ENCODE measurements at places on chromosomes 12 and 14.

DNA sequence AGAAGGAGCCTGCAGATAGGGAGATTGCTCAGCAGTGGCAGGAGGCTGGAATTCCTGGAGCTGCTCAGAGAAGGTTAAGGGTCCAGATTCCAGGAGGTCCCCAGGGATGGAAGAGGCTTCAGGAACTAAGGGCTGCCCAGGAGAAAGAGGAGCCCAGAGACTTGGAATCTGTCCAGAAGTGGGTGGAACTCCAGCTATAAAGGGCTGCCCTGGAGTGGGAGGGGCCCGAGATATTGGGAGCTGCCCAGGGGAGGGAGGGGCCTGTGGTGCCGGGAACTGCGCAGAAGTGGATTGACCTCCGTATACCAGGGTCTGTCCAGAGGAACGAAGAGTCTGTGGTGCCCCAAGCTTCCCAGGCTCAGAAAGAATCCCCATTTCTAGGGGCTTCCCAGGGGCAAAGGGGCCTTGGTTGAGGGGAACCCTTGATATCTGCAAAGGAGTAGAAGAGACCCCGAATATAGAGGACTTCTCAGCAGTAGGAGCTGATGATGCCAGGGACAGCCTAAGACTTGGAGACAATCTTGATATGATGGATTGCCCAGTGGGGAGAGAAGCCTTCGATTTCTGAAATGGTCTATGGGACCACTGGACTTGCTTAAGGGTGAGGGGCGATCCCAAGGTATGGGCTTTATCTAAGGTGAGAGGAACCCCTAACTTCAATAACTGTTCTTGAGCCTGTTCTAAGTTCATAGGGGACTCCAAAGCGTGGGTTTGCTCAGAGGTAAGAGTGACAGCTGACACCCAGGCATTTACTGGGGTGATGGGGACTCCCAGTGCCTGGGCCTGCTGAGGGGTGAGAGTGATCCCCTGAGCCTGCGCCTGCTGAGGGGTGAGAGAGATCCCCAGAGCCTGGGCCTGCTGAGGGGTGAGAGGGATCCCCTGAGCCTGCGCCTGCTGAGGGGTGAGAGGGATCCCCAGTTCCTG lies 45.0 kb downstream of the FAM186A start:
- DNase-seq = no peak

DNA sequence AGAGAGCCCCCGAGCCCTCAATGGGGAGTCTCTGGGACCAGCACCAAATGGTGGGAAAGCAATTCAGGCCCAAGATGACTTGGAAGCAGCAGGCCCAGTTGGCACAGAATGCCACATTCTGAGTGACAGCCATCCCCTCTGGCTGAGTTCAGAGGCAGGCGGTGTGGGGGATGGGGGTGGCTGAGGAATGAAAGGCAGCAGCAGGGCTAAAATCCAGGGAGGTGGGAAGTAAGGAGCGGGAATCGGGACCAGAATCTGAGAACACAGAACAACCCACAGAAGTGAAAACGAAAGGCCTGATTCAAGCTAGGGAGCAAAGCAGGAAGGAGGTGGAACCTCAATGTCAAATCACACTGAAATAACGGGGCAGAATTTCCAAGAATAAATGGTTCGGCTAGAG lies 171.2 kb downstream of the CALM1 start:
- DNase-seq = no peak

DNA sequence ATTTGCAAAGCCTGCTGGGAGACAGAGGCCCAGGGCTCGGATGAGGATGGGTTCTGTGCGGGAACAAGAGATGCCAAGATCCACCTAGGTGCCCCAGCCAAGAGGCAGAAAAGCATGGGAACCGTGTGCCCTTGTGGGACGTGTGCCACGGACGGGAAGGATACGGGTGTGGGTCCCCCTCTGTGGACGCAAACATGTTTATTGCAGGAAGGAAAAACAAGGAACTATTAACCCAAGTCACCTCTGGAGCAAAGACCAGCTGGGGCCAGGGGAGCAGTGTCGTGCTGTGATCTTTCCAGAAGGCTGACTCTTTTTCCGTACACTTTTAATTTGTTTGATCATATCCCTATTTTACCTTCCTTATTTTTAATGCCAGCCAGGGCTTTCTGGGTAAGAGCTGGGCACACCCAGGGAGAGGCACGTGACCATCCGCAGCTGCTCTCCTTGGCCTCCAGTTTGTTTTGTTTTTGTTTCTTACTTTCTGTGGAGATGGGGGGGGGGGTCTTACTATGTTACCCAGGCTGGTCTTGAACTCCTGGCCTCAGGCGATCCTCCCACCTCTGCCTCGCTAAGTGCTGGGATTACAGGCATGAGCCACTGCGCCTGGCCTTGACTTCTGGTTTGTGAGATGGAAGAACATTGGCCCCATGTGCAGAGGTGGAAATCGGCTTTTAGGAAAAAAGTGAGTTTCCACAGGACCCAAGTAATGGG lies 20.7 kb downstream of the SCARB1 start:
- no peak for DNase-seq

- DNase-seq = no peak
Measured at GRCh38 chr12:62805517-62805916, 129.4 kb downstream of the PPM1H start.

DNA sequence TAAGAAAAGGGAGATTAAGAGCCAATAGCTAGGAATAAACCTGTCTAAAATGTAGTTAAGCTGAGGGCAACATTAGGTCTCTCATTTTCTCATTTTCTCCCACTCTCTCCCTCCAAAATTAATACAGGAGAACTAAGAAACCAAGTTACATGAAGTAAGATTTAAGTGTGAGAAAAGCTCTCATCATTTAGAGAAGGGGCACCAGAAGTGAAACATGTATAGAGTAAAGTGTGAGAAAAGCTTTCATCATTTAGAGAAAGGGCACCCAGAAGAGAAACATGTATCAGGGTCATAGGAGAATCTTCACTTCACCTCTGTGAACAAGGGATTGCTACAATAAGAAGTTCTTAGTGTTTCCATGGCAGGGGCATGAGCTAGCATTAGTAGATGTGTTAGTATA lies 132.4 kb upstream of the CNTN1 start:
- DNase-seq = no peak

GRCh38 chr14:77339407-77339806 lies 18.6 kb downstream of the GSTZ1 start:
- no peak for DNase-seq

DNA sequence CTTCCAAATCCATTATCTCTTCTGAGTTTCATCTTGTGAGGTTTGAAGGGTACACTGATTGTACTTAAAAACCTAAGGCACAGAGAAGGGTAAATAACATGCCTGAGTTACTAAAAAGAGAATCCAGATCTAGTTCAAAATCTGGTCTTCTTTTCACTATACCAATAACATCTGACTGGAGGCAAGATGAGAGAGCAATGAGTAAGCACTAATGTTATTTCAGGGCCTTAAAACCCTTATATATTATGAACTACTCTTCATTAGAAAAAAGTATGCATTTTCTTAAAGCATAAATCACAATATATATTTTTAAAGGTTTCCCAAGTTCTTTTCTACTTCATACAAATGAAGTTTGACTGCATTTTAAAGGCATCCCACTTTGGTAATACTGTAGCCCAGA lies 60.2 kb downstream of the GXYLT1 start:
- no peak for DNase-seq

DNA sequence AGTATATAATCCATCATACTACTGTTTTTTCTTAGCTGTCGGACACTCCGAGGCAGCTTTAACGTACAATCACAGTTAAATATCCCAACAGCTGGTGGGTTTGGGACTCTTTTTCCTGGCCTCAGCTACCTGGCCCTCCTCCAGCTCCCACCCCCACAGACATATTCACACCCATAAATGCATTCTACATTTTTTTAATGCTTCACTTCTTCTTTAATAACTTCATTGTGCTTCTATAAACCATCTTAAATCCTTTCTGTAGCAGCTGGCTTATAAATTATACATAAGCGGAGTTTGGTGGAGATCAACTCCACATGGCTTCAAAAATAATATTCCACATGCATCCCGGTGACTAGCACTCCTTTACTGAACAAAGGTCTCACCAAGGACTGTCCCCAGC lies 33.3 kb downstream of the TDG start:
- no peak for DNase-seq

GRCh38 chr12:1606021-1606622 lies 11.7 kb upstream of the FBXL14 start:
- DNase-seq = no peak

DNA sequence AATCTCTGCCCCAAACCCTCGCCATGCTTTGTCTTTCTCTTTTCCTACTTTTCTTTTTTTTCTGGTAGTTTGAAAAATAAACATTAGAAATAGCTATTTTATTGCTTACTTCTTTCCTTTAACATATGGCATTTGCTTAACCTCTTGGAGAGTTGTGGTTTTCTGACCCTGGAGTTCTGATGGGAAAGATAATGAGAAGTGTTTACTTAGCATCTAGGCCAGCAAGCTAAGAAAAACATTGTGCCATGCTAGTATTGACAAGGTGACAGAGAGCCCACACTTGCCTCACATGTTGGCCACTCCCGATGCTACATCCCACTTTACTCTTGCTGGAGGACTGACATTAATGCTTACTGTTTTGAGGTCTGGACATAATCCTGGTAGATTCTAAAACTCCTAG lies 886.2 kb downstream of the DIO2 start:
- no peak for DNase-seq

DNA sequence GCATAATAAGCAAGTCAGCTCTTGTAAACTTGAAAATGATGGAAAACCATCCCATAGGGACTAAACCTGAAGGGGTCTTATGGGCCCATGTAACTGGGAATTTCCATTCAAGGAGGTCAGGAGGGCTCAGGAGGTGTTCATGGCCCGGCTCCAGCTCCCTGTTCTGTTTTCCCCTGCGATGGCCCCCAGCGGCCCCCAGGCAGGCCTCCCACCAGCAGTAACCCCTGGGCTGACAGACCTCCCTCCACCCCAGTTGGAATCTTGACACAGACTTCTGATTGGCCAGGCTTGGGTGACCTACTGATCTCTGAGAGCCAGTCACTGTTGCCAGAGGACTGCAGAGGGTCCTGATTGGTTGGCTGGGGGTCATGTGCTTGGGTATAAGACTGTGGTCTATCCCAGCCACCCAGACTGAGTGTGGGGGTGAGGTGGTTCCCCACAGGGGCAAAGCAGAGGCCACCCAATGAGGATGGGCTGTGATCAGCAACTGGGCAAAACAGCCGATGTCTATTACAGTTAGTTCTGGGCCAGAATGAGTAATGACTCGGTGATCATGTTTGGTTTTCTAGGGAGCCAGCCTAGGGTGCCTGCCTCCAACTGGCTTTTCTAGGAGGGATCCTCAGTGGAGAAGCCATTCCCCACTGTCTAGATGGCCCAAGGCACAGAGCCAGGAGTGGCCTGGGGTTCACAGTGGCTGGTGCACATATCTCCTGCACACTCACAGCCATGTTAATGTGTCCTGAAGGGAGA lies 27.0 kb downstream of the RHOF start:
- DNase-seq = no peak

DNA sequence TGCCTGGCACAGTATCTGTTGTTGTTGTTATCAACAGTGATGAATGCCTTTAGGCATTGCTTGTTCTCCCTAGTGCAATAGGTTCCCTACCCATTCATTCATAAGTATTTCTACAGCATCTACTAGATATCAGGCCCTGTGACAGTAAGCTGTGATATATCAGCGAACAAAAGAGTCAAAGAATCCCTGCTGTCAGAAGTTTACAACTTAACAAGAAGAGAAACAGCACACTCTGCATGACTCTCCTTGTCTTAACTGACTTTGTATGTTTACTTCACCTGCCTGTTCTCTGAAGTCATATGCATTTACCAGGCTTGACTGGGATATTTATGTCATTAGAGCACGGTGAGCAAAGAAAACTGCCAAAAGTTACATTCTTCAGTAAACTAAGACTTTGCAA lies 452.2 kb upstream of the RPL10L start:
- DNase-seq = no peak

GRCh38 chr12:123754041-123754772 lies 7.9 kb upstream of the DNAH10 start:
- no peak for DNase-seq

- no peak for DNase-seq
Measured at GRCh38 chr12:47591795-47592194, 114.0 kb downstream of the RPAP3 start.

DNA sequence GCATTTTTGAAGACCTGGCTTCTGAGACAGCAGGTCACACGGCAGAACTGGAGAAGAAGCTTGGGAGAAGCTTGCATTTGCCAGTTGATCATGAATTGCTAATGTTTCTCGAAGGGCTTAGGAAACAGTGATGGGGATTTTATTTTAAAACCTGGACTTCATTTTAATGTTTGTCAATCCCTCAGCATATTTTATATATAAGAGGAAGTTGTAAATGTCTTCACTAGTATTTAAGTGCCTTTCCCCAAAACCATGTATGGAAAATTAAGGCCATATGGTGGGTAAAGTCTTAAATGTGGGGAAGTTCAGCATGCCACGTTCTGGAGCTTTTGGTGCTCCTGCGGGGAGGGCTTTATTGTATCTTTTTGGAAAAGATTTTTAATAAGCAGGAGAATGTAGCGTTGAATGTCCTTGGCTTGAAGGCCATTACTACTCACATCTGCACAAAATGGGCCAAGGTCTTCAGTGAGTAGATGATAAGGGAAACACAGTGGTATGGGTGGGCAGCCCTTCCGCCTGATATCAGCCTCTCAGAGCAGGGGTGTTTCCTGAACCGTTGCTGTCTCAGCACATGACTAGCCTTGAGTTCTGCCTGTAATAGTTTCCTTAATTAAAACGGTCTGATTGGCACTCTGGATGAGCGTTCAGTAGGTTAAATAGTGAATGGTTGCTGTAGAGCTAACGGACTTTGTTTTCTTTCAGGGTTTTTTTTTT lies 511.4 kb downstream of the PCNX1 start:
- no peak for DNase-seq

DNA sequence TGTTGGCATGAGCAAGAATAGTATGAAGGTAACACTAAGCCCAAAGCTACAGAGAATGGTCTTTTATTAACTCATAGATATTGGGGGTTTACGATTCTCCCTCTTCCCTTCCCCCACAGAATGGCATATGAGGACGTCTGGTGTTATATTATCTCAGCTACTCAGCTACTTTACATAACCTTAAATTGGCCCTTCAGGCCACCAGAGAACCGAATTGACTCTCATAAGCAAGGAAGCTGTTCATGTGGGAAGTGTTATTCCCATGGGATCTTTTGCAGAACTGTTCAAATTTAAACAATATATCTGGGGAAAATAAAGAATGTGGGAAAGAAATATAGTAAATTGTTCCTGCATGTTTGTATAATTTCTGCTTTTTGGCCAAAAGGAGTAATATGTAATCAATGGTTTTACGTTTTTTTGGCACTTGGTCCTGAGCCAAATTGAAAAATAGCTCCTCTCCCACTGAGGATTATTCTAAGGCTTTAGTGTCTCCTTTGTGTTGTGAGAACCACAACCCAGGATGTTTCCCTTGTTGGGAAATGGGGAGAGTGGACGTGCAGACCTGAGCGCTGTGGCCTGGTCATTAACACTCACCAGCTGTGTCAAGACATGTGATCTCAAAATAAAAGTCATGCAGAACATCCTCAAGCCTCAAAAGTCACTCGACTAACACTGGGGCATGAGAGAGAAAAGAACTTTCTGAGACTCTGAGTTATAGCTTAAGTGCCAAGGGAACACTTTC lies 31.8 kb upstream of the CMAS start:
- no peak for DNase-seq

- DNase-seq = no peak
Measured at GRCh38 chr14:102793531-102794328, 16.5 kb downstream of the TRAF3 start.

- DNase-seq = no peak
Measured at GRCh38 chr14:59836116-59836515, 34.5 kb downstream of the RTN1 start.

GRCh38 chr14:51448831-51449670 lies 202.7 kb upstream of the FRMD6 start:
- no peak for DNase-seq

- DNase-seq = no peak
Measured at GRCh38 chr14:95341115-95341514, 21.4 kb upstream of the CLMN start.

- DNase-seq = no peak
Measured at GRCh38 chr14:24630087-24630871, 3.7 kb downstream of the GZMB start.

Data from activated naive CD4-positive, alpha-beta T cell treated with anti-CD3 and anti-CD28 coated beads, Interleukin-2, amount 10 ng/mL, durations not matched to agents 7 days and 5 days (primary cell).